ENCODE measurements at places on chromosomes 16 and 17. TPM values are rescaled to one million over a fixed set of nuclear protein-coding genes. Genes with fewer than 3 reads are reported as not detected.

The ITGA3 gene
- 396 TPM for total RNA-seq

The SDK2 gene
- 1.8 TPM for total RNA-seq

The RHBDL3 gene
- total RNA-seq, result 4.6 TPM

The PSME3 gene
- 243 TPM for total RNA-seq

The PPL gene
- total RNA-seq, result 4.8 TPM

The NACA2 gene
- total RNA-seq, result 0.15 TPM

The HSF4 gene
- 13.3 TPM for total RNA-seq

The RASD1 gene
- 3.1 TPM for total RNA-seq

The RNF227 gene
- total RNA-seq, result 1.1 TPM

The BICDL2 gene
- total RNA-seq, result not detected

The FOXN1 gene
- total RNA-seq, result 0.05 TPM

The SPATA32 gene
- total RNA-seq, result 0.17 TPM

The VMO1 gene
- 1.1 TPM for total RNA-seq

The TP53TG3 gene
- total RNA-seq, result 0.96 TPM

The GRAPL gene
- total RNA-seq, result 0.12 TPM

The SCGB1C2 gene
- not detected for total RNA-seq

The TMEM238L gene
- not detected for total RNA-seq

The TSPAN10 gene
- 4.4 TPM for total RNA-seq
